ENCODE measurements at places on chromosomes 2 and 18.

GRCh38 chr18:7904529-7904928 is 337.4 kb downstream of the PTPRM start:
- no peak for DNase-seq

GRCh38 chr2:150214626-150215025 is 272.8 kb downstream of the RND3 start:
- no peak for DNase-seq

DNA sequence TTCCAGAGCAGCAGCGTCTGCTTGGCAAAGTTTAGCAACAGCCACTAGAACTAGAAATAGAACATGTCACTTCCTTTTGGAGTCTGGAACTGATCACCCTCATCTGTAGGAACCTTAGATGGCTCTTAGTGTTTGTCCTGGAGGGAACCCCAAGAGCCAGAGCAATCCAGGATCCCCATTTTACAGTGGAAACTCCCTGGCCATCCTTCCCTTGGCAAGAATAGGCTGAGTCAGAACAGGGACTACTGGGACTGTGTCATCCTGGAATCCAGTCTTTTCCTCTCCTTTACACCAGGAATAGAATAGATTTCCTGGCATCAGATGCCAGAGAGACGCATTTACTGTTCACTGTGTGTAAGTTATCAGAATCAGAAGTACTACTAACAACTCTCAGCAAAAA is 33.2 kb upstream of the GRHL1 start:
- no peak for DNase-seq

DNA sequence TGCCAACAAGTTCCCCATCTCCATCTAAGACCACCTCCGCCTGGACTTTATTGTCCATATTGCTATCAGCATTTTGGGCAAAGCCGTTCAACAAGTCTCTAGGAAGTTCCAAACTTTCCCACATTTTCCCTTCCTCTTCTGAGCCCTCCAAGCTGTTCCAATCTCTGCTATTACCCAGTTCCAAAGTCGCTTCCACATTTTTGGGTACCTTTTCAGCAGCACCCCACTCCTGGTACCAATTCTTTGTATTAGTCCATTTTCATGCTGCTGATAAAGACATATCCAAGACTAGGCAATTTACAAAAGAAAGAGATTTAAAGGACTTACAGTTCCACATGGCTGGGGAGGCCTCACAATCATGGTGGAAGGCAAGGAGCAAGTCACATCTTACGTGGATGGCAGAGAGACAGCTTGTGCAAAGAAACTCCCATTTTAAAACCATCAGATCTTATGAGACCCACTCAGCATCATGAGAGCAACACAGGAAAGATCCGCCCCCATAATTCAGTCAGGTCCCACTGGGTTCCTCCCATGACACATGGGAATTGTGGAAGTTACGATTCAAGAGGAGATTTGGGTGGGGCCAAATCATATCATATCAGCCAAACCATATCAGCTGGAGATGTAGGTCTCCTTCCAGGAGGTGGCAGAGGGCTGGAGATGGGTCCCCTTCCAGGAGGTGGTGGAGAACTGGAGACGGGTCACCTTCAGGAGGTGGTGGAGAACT is 19.8 kb upstream of the TXNDC2 start:
- DNase-seq, result no peak

GRCh38 chr2:239048736-239049135 is 200.9 kb downstream of the TWIST2 start:
- DNase-seq, result no peak

DNA sequence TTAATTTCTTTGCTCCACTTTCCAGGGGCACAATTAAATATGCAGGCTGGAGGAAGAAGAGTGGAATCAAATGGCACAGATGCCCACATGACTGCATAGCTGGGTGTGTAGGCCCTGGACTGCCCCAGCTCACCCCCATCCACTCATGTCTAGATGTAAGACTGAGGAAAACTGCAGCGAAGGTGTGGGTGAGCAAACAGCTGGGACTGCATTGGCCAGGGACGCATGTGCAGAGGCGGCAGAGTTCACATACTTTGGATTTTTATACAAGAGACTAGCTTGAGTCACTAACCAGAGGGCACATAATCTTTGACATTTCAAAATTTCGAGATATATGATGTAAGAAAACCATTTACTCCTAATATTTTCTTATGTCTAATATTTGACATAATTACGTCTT is 60.1 kb downstream of the SPIRE1 start:
- no peak for DNase-seq

- no peak for DNase-seq
Measured at GRCh38 chr18:49725809-49726674, 87.3 kb downstream of the ACAA2 start.

DNA sequence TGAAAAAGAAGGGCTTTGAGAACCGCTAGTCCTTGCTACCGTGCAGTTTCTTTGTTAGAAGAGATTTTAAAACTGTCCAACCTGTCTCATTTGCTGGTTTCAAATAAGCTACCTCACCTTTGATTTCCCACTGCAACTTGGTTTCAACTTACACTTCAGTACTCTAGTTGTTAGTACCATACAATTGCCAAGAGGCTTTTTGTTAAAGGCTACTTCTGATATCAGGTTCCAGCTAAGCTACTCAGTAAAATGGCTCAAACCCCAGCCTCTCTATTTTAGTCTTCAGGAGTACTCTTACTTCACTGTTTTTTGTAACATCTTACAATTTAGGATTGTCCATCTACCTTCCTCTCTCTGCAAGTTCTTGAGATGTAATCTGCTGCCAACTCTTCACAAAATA is 91.6 kb downstream of the INO80D start:
- DNase-seq, result no peak

DNA sequence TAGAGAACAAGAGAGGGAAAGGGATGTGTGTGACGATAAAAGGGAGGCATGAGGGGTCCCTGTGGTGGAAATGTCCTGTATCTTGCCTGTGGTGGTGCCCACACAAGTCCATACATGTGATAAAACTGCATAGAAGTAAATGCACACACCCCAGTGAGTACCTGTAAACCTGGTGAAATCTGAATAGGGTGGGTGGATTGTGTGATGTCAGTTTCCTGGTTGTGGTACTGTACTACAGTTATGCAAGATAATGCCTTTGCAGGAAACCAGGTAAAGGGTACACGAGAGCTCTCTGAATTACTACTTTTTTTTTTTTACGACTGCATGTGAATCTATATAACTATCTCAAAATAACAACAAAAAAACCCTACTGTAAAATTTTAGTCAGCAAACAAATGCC is 22.1 kb downstream of the SERPINE2 start:
- DNase-seq, result no peak

DNA sequence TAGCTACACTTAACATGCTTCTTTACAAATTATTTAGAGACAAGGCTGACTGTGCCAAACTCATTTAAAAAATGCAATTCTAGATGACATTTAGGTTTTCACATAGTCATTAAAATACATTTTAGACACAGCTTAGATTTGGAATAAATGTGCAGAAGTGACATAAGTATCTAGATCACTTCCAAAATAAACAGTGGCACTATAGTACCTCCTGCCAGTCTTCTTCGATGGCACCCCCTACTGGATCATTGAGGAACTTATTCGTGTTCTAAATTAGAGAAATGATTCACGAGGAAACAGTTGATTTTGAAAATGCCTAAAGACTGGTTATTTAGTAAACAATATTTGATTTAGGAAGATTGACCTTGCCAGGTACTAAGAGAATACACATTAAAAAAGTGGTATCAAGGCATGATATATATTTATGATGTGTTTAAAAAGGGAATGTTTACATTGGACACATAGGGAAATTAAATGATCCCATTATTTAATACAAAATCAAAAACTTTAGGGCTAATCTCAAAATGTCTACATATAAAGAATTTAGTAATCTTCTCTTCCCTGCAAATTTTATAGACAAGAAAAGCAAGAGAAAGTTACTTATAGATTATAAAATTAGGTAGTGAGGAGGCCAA is 323.9 kb downstream of the XIRP2 start:
- DNase-seq, result peak; percentile 55

- DNase-seq, result no peak
Measured at GRCh38 chr2:59250307-59250677, 1009.2 kb upstream of the FANCL start.

DNA sequence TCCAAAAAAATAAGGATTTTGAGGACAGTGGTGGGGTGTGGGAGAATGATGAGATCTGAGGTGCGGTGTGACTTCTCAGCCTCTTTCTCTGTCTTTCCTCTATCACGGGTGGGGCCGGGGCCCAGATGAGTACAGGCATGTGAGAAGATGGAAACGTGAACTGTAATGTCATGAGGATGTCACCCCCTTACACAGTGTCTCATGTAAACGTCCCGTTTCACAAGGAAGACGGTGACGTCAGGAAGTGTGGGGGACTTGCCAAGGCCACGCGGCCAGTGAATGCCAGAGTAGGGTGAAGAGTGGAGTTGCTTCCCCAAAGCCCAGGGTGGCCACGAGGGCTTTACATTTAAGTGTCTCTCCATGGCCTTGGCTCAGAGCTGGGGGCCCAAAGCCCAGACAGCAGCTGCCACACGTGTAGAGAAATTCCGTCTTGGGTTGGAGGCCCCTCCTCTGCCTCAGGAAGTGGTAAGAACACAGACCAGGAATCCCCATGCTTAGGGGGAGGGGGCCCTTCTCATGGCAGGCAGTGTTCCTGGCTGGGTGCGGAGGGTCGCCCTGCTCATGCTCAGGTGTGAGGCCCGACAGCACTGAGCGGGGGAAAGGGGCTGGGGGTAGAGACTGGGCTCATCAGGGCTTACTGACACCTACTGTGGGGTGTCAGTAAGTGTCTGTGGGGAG is 80.9 kb upstream of the SMAD7 start:
- no peak for DNase-seq

DNA sequence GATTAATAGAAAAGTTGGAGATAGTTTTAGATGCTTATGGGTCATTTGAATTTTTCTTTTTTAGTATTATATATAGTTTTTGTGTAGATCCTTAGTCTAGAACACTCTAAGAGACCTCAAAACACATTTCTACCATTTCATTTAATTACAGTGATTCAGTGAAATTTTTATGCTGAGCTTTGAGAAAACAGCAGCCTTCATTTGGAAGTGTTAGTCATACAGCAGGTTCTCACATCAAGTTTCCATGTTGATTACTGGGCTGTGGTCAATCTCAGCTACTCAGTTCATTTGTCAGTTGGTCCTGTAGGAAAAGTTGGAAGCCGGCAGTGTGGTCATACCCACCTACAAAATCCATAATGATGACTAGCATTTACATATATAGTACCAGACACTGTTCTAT is 37.9 kb downstream of the MAP3K19 start:
- no peak for DNase-seq

- DNase-seq, result no peak
Measured at GRCh38 chr2:24824966-24825882, 32.0 kb downstream of the CENPO start.

GRCh38 chr2:29260142-29260772 is 145.0 kb downstream of the CLIP4 start:
- DNase-seq, result no peak

GRCh38 chr18:21857871-21858270 is 117.3 kb downstream of the MIB1 start:
- DNase-seq, result no peak

DNA sequence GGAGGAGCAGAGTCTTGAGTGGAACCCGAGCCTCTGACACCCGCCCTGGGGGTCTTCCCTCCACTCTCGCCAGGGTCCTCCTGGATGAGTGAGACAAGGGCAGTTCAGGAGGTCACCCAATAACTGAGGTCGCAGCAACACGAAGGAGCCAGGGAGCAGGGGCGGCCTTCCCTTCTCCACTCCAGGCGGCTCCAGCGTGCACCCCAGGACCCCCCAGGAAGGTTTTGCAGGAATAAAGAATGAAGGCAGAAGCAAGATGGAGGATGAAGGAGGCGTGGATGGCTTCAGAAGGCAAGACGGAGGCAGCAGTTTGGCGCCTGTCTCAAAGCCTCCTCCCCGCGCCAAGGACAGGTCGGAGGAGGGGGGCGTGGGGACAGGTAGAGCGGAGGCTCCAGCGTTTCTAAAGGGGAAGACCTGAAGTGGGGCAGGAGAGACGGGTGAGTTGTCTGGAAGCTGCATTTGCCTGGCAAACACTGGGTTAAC is 579 bp upstream of the ITM2C start:
- no peak for DNase-seq

GRCh38 chr18:48968412-48969215 is 17.8 kb upstream of the SMAD7 start:
- no peak for DNase-seq

DNA sequence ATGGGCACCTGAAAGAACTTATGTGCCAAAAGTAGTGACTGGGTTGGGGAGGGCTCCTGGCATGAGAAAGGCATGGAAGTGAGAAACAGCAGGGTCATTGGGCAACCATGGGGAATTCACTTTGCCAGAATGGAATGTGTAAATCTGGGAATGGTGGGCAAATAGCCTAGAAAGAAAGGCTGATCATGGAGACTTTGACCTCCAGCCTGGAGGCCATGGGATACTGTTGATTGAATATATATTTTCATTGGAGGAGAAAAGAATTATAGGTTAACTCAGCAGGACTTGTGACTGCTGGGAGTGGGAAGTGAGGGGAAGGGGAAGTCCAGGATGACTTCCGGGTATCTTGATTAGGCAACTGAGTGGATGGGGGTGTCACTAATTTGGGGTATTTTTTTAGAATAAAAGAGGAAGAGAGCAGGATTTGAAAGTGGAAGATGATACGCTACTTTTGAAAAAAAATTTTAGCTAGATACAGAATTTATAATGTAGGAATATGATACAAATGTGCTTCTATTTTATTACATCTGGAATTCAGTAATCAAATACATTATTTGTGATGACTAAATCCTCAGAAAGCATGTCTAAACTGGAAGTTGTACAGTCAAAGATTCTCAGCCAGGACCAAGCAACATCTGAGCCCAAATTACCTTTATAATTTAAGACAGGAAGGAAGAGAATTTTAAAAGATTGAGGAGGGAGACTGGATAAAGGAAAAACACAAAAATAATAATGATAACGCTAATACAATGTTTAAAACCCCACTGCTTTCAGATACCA is 116.2 kb downstream of the GATA6 start:
- DNase-seq, result no peak

GRCh38 chr2:19677825-19678518 is 223.8 kb downstream of the TTC32 start:
- DNase-seq, result no peak

- no peak for DNase-seq
Measured at GRCh38 chr2:105443617-105444598, 45.1 kb upstream of the FHL2 start.

DNA sequence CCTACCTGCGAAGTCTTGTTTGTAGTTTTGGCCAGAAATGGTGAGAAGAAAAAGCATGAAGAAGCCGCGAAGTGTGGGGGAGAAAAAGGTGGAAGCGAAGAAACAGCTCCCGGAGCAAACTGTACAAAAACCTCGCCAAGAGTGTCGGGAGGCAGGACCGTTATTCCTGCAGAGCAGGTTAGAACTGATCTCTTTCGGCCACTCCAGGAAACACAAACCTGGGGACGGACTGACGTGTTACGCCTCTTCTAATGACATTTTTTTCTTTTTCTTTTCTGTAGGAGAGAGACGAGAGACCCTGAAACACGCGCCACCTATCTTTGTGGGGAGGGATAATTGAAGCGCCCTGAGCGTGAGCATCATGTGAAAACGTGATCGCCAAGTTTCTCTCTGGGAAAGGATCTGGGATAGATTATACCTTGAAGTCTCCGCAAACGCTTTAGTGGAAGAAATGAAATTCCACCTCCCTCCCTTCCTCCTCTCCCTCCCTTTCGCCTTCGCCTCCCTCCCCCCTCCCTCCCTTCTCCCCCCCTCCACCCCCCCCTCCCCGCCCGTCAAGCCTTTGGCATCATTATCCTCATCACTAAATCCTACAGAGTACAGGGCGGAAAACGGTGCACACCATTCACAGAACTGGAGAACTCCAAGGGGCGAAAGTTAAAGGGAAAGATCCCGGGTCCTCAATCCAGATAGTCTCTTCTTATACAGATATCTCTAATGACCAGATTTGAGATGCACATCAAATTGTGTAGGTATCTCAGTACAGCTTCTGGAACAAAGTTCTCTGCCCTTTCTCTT is at the start of gene ZEB2:
Gene ZEB2, minus strand, starts transcription at position 186 of the 798 bp plus-strand sequence. CDS start 2,769 bp downstream, outside the sequence.
- peak; percentile 97 for DNase-seq

- DNase-seq, result no peak
Measured at GRCh38 chr2:121907928-121908327, 152.5 kb downstream of the TSN start.
